ENCODE measurements at places on chromosomes 13 and 19.

- DNase-seq = no peak
Measured at GRCh38 chr19:45267296-45267695, 16.2 kb downstream of the MARK4 start.

DNA sequence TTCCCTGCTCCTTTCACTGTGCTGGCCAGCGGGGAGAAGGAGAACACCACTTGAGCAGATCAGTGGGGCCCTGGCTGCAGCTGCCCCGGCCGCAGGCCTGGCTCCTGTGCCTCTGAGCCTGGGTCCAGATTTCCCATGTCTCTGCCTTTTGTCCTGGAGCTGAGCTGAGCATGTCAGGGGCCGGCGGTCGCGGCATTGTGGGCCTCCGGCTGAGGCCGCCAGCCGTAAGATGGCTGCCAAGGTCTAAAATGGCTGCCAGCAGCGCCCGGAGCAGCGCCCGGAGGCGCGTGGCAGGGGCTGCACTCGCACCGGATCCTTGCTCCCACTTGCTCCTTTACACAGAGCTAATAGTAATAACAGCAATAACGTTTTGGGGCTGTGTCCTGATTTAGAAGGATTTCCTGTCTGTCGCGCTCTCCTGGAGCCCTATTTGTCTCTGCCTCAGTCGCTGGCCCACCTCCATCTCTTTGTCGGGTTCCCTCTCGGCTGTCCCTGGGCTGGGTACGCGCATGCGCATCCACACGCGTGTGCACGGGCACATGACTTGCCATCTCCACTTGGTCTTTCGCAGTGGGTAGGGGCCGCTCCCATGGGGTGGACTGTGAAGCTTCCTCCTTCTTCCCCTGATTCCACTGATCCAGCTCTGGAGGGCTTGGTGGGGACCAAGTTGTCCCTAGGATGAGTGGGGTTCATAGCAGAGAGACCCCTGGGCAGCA is 32.1 kb downstream of the LYL1 start:
- no peak for DNase-seq

- no peak for DNase-seq
Measured at GRCh38 chr19:29492769-29493168, 33.0 kb upstream of the VSTM2B start.

DNA sequence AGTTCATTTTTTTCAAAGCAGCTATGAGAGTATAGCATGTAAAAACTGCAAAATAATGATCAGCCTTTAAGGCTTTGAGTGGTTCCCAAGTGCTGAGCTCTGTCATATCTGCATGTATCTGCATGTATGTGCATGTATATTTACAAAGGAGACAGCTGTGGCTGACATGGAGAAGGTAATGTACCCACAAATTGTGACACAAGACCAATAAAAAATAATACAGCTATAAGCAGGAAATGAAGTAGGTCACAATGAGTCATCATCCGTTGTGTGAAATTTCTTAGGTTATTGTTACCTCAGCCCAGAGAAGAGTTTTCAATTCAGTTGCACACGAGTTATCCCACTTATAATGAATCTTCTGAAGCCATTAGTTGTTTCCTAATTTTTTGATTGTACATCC is 60.9 kb upstream of the MED4 start:
- peak; percentile 84 for DNase-seq

DNA sequence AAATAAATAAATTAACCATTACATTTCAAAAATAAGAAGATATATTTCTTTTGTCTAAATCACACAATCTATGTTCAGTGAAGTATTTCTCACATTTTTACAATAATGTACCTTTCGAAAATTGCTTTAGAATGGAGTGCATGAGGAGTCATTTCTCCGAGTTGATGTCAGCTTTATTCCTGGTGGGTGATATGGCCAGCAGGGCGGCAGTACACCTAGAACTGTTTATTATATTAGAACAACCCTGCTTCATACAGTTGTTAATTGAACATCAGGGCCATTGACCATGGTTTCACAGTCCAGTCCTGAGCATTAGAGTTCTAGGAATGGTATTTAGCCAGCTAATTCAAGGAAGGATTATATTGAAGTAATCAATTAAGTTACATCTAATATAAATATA is 696.3 kb upstream of the SLC10A2 start:
- DNase-seq = no peak

DNA sequence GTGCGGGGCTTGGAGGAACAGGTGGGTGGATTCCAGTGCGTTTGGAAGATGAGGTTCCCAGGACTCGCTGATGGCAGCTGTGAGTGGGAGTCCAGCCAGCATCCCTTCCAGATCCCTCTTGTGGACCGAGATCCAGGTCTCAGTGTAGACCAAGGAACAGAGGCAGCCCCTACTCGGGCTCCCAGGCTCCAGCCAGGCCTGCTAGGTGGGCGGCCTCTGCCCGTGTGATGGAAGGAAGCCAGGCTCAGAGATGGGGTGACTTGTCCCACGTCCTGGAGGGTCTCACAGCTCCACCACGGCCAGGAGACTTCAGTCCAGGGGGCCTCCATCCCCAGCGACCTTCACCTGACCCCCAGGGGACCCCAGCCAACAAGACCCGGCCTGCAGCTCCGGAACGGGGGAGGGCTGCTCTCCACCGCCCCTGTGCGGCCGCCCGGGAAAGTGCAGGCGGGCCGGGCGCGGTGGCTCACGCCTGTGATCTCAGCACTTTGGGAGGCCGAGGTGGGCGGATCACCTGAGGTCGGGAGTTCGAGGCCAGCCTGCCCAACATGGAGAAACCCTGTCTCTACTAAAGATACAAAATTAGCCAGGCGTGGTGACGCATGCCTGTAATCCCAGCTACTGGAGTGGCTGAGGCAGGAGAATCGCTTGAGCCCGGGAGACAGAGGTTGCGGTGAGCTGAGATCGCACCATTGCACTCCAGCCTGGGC is 729 bp upstream of the MADCAM1 start:
- no peak for DNase-seq

DNA sequence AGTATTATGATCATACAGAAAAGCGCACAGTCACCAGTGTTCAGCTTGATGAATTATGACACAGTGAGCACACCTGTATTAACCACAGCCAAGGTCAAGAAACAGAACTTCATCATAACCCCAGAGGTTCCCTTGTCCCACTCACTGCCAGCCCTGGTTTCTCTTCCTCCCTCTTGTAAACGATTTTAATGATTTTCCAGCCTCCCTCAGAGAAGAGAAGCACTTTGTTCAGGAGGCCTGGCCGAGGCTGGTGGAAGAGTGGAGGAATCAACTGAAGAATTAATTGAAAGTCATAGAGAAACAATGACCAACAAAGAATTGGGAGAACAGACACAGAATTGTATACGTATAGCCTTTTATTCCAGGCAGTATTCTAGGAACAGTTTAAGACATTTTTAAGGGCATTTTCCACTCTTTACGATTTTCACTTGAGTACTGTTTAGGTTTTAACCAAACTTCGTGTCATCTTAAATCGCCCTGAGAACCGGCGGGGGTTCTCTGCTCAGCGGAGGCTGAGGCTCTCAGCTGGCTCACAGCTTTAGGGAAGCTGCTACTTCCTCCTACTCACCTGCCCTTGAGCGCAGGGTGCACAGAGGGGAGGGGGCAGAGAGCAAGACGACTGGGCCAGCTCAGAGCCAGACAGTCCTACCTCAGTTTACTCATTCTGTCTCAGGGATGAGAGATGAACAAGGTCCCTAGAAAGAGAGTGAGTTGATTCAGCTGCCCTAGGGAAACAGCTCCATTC is 108.6 kb downstream of the AKAP11 start:
- DNase-seq = no peak

- DNase-seq = no peak
Measured at GRCh38 chr13:49410477-49410876, 33.4 kb downstream of the CAB39L start.

GRCh38 chr13:112931028-112931934 is 37.7 kb upstream of the MCF2L start:
- no peak for DNase-seq

DNA sequence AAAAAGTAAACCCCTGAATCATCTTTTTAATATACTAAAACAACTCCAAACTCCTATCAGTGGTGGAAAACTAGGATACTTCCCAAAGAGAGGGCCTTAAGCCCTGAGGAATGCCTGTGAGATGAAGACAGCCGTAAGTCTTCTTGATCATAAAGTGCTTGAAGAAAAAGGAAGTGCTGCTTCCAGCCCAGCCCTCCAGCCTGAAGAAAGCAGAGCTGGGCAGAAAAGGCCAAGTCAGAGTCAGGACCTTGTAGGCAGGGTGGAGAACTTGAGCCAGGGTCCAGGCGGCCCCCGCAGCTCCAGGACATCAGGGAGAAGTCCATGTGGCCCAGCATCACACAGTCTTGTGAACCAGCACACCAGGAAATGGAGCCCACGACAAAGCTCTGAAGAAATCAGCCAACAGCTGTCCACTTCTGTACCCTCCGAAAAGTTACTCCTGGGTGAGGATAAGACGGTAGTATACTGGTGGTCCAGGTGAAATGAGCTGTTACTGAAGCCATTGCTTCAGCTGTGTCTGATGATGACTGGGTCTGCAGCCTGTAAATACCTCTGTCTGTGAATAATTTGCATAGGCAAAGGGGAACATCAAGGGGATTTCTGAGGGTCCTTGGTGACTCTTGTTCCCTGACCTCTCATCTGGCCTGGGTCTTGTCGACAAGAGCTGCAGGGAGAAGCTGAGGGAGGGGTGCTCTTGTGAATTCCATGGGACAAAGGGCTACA is 18.7 kb upstream of the CRYL1 start:
- peak; percentile 63 for DNase-seq

DNA sequence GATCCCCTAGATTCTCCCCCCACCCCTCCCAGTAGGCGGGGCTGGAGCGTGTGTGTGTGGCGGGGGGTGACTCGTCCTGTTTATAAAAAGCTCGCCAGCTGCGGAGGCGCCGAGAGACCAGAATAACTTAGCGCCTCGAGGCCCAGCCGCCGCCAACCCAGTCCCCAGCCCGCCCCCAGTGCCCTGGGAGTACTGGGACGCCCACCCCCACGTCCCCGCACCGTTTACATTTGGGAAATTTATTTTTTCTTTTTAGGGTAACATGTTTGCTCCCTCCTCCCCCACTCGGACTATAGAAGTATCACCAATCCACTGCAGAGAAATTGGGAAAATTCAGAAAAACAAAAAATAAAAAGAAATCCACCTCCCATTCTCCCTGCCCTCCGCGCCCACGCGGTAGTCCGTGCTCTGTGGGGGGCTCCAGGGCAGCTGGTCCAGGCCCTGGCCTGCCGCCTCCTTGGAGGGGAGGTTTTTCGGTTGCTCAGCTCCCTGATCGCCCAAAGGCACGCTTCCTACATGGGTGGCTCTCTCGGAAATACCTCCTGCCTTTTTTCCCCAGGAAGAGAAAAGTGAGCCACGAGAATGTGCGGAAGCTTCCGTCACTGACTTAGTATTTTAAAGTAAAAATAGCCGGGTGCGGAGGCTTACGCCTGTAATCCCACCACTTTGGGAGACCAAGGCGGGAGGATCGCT is 1.5 kb upstream of the RAB3A start:
- peak; percentile 32 for DNase-seq

GRCh38 chr13:81388400-81388799 is 1047.5 kb upstream of the SPRY2 start:
- DNase-seq = no peak

- no peak for DNase-seq
Measured at GRCh38 chr19:51546107-51546649, 14.7 kb upstream of the SIGLEC6 start.

DNA sequence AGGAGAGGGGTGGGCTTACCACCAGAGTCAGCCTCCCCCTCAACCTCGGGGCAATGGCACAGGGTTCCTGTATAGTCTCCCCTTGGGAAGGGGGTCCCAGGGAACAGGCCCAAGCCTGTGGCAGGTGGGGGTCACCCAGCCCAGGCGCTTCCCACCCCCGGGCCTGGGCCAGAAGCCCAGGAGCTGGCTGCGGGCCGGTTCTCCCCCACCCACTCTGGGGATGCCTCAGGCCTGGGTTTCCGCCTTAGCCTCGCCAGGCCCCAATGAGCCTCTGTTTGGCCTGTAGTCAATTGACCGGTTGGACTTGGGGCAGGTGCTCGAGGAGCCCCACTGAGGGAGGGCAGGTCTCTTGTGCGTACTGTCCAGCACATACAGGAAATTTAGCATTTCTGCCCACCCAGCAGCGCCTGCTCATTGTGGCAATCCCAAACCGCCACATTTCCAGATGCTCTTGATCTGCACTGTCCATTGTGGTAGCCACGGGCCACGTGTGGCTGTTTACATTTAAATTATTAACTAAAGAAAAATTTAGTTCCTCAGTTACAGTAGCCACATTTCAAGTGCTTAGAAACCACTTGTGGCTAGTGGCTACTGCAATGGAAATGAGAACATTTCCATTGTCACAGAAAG is 9.9 kb downstream of the LYL1 start:
- DNase-seq = no peak

DNA sequence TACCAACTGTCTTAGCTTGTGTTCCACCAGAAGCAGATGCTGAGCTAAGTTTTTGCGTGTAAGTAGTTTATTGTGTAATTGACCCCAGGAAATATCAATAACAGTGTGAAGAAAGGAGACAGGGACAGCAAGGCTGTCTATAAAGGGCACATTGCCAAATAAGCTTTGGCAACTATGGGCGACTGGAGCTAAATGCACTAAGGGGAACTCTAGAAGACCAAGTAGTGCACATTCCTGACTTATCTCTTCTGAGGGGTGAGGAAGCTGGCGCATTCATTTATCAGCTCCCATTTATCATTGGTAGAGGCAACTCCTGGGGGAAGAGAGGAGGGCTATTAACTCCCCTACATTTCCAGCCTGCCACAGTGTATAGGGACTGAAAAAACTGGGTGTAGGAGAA is 135.0 kb downstream of the DLEU7 start:
- DNase-seq = peak; percentile 29

GRCh38 chr19:2300533-2300932 is 7.4 kb downstream of the LINGO3 start:
- no peak for DNase-seq

DNA sequence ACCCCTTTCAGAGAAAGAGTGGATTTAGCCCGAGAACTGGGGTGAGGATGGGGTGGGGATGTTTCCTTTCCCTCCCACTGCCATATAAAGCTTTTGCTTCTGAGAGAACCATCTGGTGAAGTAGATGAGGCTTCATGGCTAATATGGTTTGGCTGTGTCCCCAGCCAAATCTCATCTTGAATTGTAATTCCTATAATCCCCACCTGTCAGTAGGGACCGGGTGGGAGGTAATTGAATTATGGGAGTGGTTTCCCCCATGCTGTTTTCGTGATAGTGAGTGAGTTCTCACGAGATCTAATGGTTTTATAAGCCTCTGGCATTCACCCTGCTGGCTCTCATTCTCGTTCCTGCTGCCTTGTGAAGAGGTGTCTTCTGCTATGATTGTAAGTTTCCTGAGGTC is 270.9 kb downstream of the LMO7 start:
- DNase-seq = no peak
